Parietal lobe (tissue), 2 donors: ENCODE measurements at places on chromosomes 13 and 19. TPM values are rescaled to one million over a fixed set of nuclear protein-coding genes. Genes with fewer than 3 reads are reported as not detected.

Gene BCL3
- total RNA-seq, result not detected

Gene CERS1
- total RNA-seq, result 25.7 TPM

Gene SPATA13
- total RNA-seq, result 31.0 TPM

Gene SYMPK
- 33.5 TPM for total RNA-seq

Gene NANOS2
- total RNA-seq, result not detected
